ENCODE measurements at places on chromosomes 6 and 20. TPM values are rescaled to one million over a fixed set of nuclear protein-coding genes. Genes with fewer than 3 reads are reported as not detected.
A peak's percentile ranks its signal among the peaks of the same experiment; 100 is the strongest.

- DNase-seq = no peak
Observed at GRCh38 chr20:10282979-10283456, 64.4 kb downstream of the SNAP25 start.

- DNase-seq = no peak
Observed at GRCh38 chr20:58884966-58885365, 32.5 kb downstream of the GNAS start.

GRCh38 chr6:3347826-3348225, 89.1 kb downstream of the PSMG4 start:
- no peak for DNase-seq

DNA sequence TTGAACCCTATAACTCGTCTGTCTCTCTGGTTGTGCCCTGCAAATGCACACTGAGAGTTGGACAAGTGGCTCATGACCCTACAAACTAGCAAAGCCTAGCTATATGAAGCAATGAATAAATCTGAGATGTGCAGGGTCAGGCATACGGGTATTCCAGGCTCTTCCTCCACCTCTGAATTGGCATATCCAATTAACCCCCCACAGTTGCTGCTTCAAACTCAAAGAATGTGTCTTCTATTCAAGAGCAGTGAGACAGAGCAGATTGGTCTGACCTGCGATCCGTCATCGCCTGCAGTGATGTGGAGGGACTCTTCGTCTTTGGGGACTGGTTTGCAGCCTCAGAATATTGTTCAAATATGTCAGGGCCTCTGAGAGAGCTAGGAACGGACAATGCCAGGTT, 59.8 kb downstream of the LAMP5 start:
- no peak for DNase-seq

- DNase-seq = no peak
Observed at GRCh38 chr6:5778317-5778857, 228.3 kb downstream of the NRN1 start.

DNA sequence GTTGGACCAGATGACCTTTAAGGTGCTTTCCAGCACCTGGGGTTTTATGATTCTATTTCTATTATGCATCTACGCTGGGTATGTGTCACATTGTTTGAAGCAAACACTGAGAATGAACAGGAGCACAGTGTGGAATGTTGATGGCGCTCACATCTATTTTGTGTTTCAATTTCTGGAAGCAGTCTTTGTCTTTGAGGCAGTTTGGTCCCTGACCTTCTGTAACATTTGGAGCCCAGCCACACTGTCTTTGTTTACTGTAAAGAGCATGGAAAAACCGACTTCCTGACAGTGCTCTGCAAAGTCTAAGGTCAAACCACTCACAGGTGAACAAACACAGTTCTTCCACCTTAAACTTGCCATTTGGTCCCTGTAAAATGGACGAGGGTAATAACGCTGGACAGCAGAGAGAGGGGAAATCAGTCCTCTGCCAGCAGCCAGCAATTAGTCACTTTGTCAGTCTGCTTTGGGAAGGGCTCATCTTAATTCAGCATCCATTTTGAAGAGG, 155.5 kb downstream of the PRL start:
- DNase-seq = no peak

Gene CYP21A2
- total RNA-seq = not detected

DNA sequence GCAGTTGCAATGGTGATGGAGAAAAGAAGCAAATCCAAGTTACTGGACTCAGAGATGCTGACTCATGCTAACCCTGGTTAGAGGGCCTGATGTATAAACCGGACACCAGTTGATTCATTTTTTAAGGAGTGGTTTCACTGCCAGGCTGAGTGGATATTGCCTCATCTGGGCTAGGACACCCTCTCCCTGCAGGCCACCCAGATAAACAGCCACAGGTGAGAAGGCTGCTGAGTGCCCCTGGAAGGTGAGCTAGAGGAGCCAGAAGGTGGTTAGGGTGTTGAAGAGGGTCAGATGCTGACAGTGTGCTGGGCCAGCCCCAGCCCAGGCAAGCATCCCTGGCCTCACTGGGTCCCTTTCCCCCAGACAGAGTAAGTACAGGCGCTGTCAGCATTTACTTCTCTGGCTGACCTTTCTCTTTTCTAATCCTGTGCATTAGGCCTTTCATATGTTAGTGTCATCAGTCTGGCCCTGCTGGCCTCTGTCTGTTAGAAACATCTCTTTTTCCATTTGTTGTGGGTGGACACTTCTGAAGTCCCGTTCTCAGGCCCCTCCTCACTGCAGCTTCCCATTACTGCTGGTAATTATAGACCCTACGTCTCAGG, 13.5 kb downstream of the EPB41L1 start:
- DNase-seq = no peak

Gene CLIC5
- 205 TPM for total RNA-seq

- DNase-seq = no peak
Observed at GRCh38 chr6:31844507-31844906, 17.0 kb downstream of the HSPA1B start.

- no peak for DNase-seq
Observed at GRCh38 chr6:13299403-13299821, 28.9 kb downstream of the TBC1D7 start.

Gene TTBK1
- total RNA-seq = 0.18 TPM

DNA sequence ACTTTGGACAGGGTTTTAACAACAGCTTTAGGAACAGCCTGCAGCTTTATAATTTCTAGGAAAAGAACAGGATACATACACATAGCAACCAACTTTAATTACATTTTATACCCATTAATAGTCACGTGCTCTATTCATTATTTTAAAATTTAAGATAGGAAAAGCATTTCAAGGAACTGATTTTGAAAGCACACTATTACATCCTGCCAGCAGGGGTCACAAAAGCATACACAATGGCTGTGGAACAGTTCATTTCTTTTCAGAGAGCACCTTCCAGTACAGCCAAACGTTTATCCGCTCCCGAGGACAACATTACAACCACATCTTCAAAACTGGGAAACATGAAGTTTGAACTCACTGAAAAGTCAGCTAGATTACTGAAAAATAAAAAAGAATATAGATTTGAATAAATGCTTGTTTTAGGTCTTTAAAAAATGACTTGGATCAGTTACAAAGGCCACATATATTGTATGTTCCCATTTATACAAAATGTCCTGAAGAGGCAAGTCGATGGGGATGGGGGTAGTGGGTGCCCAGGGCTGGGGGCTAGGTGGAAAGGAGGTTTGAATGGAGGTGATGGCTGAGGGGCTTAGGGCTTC, 104.6 kb upstream of the EXOC2 start:
- DNase-seq = peak; percentile 57

DNA sequence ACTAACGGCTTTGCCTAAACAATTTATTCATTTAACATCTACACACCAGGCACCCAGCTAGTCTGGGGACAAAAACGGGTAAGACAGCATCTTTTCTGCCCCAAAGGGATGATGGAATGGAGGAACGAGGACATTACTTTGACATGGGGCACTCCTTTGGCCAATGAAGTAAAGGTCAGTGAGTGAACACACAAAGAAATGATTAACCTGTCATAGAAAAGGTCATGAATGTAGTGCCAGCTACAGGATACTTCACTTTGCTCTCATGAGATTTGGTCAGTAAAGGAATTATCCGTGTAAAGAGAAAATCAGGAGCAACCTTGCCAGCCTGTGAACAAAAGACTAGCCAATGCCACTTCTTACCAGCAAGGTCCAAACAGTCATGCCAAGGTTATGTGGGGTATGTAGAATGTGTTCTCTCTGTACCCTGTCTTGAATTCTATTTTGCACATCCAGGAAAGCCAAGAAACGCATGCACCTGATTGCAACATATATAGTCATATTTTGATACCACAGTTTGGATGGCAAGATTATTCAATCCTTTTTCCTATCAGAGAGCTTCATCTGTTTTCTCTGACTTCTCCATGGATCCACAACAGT, 145.3 kb downstream of the GMPR start:
- DNase-seq = no peak

Gene CPXM1
- total RNA-seq = 2.3 TPM

GRCh38 chr20:61253264-61253639, 1.2 kb downstream of the CDH4 start:
- no peak for DNase-seq

DNA sequence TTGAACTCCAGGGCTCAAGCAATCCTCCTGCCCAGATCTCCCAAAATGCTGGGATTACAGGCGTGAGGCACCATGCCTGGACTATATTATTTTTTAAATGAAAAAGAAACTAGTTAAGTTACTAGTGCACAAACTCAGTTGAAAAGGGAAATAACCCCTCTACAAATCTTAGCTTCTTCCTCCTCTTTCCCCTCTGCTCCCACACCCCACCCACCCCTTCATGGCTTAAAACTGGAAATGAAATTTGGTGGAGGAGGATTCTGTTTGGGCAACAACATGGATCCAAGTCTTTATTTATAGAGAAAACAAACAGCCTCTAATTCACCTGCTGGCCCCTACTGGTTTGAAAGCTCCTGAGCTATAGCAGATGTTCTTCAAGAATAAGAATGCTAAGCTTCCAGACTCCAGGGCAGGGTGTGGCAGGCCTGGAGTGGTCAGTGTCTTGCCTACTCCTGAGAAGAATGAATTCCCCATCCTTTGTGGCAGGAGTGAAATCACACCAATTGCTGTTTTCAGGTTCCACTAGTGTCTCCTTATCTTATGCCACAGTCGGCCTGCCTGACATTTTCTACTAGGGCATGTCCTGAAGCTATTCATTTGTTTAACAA, 73.5 kb downstream of the ZFP64 start:
- DNase-seq = no peak

DNA sequence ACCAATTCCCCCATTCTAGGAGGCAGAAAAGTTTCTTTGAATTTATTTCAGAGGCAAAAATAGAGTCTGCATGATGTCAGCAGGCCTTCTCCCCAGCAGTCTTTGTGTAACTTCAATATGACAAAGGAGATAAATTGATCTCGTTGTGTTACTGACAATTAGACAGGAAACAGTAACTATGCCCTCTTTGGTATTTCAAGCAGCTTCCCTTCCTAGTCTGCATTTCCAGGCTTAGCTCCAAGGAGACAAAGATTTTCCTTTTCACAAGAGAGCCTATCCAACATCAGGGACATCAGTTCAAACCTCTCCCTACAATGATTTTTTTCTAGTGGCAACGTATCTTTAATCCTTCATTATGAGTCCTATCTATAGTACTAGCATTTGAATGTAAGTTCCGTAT, 245.9 kb upstream of the HSF2 start:
- no peak for DNase-seq

Gene BFSP1
- total RNA-seq = 0.20 TPM

Gene MAP3K4
- 43.2 TPM for total RNA-seq

Gene C20orf141
- total RNA-seq = not detected

Gene SMIM29
- 8.2 TPM for total RNA-seq

Gene LY6G6C
- total RNA-seq = not detected

Gene OR2J3
- not detected for total RNA-seq

Gene MUC21
- total RNA-seq = not detected

GRCh38 chr6:113742342-113742741, 114.8 kb upstream of the MARCKS start:
- DNase-seq = no peak

GRCh38 chr6:44727651-44728630, 340.4 kb downstream of the CDC5L start:
- no peak for DNase-seq

Gene ZSWIM3
- total RNA-seq = 4.2 TPM

Gene MEP1A
- total RNA-seq = 412 TPM

GRCh38 chr6:75495011-75495410, 1.4 kb upstream of the FILIP1 start:
- no peak for DNase-seq

DNA sequence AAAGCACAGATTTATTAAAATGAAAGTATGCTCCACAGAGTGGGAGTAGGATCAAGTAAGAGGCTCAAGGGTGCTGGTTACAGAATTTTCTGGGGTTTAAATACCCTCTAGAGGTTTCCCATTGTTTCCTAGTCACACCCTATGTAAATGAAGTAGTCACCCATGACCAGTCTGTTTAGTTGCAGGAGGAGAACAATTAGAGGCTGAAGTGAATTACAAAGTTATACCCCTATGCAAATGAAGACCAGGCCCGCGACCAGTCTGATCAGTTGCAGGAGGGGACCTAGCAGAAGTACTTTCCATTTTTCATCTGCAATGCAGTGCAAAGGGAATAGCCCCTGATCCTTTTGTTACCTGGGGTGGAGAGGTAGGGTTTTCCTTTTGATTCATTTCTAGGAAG, 11.8 kb upstream of the FILIP1 start:
- no peak for DNase-seq

Gene SLC35F1
- 0.84 TPM for total RNA-seq

DNA sequence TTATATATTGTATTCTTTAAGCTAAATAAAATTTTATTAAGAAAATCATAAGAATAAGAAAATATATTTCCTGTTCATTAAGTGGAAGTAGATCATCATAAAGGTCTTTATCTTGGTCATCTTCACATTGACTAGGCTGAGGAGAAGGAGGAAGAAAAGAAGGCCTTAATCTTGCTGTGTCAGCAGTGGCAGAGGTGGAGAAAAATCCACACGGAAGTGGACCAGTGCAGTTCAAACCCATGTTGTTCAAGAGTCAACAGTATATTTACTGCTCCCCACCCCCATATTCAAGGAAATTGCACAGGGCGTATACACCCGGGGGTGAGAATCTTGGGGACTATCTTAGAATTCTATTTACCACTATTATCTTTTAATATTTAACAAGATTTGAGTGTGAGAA, 178.6 kb upstream of the SCGN start:
- DNase-seq = no peak

- no peak for DNase-seq
Observed at GRCh38 chr6:84103029-84103428, 69.5 kb downstream of the MRAP2 start.

DNA sequence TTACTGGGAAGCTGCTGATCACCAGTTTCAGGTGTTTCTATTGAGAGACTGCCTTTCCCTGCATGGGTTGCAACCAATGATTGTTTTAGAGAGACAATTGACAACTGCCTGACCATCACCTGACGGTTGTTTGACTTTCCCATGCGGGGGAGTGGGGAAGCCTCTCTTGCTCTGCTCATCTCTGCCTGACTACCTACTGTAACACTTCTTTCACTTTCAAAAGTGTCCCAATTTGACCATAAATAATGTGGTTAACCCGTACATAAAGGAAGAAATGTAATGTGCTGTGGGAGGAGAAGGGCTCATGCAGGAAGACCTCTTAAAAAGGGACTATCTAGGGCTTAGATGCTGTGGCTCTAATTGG, 122.1 kb upstream of the PHACTR1 start:
- no peak for DNase-seq

DNA sequence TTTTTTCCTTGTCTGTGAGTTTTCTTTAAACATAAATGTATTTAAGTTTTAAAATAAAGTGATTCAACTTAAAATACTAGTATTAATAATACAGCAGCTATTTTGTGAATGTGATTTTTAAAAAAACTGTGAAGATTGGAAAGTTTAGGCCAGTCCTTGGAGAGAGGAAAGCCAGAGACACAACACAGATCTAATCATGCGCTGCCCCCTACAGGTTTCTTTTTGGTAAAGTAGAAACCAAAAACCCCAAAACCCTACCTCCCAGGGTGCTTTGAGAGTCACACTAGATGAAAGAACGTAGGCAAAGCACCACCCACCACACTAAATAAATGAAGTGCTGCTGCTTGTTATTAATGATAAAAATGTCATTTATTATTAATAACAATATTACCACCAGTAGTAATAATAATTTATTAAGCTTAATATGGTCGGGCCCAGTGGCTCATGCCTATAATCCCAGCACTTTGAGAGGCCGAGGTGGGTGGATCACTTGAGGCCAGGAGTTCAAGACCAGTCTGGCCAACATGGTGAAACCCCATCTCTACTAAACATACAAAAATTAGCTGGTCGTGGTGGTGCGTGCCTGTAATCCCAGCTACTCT, 33.7 kb downstream of the SLC9A8 start:
- DNase-seq = peak; percentile 47

Gene EYS
- total RNA-seq = 0.59 TPM

- no peak for DNase-seq
Observed at GRCh38 chr20:15612198-15612597, 961.0 kb downstream of the KIF16B start.

- DNase-seq = peak; percentile 47
Observed at GRCh38 chr20:33862709-33863403, 51.7 kb downstream of the CHMP4B start.

Gene NKX2-4
- total RNA-seq = not detected
